A549 (cell line): ENCODE measurements at places on chromosomes 2 and 18.

DNA sequence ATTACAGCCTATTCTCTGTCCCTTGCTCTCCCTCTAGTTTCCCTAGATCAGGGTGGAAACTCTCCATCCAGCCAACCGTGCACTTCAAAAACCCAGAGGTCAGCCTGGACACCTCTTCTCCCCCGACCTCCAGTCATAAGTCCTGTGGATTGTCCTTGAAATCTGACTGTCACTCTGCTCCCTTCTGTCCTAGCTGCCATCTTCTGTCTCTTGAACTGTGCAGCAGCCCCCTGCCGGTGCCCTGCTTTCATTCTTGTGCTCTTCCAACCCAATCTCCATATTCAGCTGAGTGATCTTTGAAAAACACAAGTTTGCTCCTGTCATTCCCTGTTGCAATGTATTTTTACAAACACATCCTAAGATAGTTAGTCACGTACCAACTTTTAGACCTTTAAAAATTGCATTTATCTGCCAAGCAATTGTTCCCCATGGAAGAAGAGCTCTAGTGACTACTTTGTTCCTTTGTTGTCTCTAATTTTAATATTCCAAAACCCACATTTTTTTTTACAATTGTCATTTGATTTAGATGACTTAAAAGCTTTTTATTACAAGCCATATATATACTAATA, 254.3 kb downstream of the CAMKMT start:
- no peak for DNase-seq

GRCh38 chr2:33205693-33206434, 259.1 kb downstream of the LTBP1 start:
- DNase-seq: no peak

GRCh38 chr18:35386600-35387100, 9.5 kb upstream of the ZNF396 start:
- peak; percentile 83 for DNase-seq

GRCh38 chr2:137741784-137742362, 222.4 kb upstream of the HNMT start:
- DNase-seq: no peak

DNA sequence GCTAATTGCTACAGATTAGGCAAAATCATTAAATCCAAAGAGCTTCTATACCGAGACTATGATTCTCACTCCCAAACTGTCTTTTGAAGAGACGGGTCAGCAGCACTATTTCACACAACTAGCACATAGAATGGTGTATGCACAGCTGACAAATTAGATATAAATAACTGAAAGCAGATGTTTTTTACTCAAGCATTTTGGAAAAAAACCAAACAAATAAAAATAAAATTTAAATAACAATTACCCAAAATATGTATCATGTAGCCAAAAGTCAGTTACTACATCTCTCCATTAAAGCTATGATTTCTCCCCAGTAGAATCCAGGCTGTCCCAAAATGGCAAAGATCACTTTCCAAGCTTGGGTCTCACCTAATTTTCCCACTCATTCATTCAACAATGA, 107.9 kb downstream of the TMEM163 start:
- no peak for DNase-seq

- DNase-seq: no peak
Observed at GRCh38 chr2:60826111-60826510, 55.3 kb upstream of the REL start.

DNA sequence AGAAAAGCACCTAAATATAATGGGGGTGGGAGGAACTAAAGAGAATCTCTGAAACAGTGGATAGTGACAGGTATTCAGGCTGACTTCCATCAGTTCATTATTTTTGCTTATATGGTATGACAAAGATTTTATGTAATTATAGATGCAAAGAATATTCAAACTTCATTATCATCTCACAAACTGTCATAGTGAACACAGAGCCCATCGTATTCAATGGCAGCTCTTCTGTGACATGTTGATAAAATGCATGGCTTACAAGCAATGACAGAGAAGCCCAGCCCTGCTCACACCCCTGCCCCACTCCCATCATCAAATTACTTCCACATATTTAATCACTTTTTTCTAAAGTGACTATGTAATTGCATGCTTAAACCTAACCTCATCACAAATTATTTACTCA, 904.3 kb downstream of the LRP1B start:
- DNase-seq: no peak

DNA sequence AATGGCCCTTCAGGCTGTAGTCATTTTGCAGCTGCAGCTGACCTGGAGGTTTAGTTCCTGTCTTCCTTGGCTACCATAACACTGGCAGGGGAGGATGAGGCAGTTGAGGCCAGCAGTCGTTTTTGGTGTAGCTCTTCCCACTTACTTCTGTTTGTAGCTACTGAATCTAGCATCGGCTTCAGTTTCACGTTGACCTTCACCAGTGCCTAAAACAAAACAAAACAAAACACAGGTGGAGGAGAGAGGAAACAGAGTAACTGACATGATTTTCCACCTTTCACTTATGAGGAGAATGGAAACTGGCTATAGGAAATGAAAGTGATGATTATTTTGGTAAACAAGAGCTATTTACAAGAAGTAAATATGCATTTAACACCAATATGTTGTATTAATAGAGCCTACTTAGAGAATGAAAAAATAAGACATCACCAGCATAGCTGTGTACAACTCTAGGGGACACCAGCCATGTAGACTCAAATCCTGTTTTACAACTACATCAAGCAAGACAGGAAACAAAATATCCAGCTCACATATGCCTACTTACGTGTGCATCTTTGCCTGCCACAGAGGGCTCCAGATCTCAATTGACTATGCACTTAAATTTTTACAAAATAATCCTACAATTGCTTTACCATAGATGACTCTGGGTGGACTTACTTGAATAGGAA, 236.9 kb downstream of the AGPS start:
- DNase-seq: no peak

DNA sequence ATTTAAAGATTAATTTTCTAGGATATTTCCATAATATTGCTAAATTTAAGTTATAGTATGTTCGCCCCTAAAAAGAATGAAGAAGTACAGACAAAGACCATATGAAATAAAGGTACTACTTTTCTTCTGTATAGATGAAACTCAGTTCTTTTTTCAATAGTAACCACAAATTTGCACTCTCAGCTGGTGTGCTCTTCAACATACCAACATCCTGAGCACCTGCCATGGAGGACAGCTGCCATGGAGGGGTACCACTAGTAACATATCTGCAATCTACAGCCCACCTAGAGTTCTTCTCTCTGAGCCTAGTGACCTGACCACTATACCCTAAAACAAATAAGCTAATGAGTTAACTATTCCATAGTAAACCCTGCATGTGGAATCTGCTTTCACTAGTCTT, 36.8 kb upstream of the ERCC3 start:
- DNase-seq: no peak

DNA sequence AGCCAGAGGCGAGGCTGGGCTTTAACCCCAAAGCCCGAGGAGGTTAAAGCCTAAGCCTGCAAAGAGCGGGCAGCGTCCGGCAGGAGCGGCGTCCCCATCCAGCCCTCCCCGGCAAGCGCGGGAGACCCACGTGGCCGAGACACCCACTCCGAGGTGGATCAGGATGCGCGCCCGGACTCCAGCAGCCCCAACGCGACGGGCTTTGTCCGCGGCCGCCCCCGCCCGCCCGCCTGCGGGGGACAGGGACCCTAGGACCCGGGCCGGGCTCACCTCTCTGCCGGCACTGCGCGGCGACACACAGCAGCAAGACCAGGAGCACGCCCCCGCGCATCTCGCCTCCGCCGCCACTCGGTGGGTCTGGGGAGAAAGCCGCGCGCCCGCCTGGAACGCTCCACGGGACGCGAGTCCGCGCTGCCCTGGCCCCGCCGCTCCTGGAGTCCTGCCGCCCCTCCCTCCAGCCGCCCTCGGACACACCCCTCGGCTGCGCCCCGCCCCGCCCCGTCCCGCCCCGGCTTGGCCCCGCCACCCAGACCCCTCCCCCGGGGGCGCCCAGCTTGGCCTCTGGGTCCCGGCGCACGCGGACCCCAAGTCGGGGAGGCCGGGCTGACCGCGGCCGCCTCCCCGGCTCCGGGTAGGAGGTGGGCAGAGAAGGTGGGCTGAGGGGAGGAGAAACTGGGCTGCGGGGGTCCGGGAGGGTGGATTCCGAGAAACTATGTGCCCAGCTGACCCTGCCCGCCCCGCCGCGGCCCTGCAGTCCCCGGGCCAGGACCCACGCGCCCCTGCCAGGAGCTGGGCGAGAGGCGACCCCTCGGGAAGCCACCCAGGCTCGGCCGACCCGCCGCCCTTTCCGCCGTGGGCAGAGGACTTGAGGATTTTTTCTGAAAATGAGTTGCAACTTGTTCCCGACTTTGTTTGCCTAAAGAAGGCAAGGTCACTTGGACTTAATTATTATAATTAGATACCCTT, at the start of gene LAMA1:
LAMA1 (minus strand) TSS at position 408 of the 966 bp plus-strand sequence; CDS start at position 331, 77 bp downstream.
- no peak for DNase-seq

DNA sequence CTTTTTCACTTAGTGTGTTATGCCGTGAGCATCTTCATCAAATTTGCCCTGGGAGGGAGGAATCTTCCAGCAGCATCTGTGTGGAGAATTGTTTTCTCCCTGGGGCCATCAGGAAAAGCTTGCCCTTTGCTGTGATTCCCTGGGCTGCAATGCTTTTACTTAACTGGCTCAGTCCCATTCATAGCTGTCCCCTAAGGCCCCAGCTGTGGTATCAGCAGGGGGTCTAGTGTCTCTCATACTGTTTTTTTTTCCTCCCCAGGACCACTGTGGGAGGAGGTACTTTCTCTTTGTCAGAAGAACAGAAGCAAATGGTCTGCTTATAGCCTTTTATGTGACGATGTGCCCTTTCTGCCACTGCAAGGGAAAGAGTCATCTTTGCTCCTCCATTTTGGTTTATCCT, 176.8 kb upstream of the CELF4 start:
- no peak for DNase-seq

DNA sequence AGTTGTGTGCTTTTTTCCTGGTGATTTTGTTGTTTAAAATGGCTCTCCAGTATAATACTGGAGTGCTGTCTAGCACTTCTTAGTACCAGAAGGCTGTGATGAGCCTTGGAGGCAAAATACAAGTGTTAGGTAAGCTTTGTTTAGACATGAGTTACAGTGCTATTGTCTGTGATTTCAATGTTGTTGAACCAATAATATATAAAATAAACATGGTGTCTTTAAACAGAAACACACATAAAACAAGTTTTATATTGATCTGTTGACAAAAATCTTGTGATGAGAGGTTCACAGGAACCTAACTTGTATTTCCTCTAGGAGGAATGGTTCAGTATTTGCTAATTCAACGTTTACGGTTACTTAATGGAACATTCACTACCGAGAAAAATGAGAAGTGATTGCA, 5.0 kb upstream of the FAM171B start:
- no peak for DNase-seq

GRCh38 chr2:76825140-76825970, 696.8 kb downstream of the LRRTM4 start:
- no peak for DNase-seq

DNA sequence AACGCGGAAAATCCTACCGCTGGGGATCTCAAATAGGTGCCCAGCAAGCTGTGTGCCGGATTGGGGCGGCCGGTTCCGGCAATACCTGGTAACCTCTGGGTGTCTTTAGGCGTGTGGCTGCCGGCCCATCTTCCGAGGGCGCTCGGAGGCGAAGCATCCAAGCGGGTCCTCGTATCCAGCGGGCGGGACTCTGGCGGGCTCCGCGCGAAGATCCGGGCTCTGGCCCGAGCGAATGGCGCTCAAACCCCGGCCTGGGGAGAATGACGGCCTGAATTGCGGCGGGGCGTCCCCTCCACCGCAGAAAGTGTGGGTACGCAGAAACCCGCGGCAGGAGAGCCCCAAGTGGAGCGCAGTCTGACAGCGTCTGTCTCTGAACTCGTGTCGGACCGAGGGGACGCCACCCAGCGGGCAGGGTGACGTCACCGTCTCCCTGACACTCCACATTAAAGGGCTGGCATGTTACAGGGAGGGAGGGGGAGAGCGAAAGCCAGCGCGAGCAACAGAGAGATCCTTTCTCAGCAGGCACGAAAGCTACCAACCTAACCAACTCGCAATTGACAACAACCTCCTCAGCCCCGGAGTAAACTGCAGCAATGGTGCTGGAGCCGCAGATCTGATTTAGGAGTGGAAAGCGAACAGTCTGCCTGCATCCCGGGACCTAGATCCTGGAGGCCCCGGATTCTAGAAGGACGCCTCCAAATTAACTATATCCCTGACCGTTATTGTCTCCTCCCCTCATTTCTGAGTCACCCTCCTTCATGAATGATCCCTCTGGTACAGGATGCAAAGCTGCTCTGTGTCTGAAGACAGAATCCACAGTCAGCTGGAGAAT, at the start of gene SKOR2:
SKOR2 (minus strand) TSS at position 372 of the 832 bp plus-strand sequence. CDS start 2,477 bp downstream, outside the sequence.
- no peak for DNase-seq

- no peak for DNase-seq
Observed at GRCh38 chr18:34660572-34660971, 49.5 kb upstream of the DTNA start.

GRCh38 chr2:173652767-173653431, 298.2 kb downstream of the CDCA7 start:
- DNase-seq: peak; percentile 83

- peak; percentile 63 for DNase-seq
Observed at GRCh38 chr2:71157124-71157793, 26.8 kb downstream of the MPHOSPH10 start.

DNA sequence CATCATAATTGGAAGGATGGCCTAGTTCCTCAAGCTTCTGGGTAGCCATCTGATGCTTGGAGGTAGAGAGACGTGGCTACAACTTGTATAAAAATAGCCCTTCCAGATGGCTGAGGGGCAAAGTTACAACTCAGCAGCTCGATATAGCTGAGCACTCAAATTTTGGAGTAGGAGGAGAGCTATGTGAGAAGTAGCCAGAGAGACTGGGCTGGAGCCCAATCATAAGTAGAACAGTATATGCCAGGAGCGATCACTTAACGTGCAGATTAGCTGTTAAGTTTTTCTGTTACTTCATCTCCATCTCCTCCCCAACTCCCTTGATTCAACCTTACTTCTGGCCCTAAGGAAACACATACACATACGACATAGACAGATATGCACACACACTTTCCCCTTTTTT, 28.8 kb downstream of the CNRIP1 start:
- DNase-seq: no peak

DNA sequence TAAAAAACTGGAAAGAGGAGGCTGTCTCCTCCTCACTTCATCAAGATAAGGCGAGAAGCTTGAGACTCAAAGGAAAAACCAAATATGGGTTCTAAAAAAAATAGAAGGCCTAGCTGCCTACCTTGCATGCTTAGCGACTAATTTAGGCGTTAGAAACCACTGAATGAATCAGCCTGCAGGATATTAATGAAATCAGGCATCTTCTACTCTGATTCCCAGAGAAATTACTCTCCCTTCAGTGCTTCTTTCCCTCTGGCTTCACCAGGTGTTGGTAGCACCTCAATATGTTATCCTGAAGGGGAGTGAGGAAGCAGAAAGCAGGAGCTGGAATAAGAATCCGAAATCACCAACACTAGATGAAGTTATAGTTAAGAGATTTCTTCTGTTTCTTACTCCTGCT, 749.8 kb upstream of the NRXN1 start:
- DNase-seq: no peak

DNA sequence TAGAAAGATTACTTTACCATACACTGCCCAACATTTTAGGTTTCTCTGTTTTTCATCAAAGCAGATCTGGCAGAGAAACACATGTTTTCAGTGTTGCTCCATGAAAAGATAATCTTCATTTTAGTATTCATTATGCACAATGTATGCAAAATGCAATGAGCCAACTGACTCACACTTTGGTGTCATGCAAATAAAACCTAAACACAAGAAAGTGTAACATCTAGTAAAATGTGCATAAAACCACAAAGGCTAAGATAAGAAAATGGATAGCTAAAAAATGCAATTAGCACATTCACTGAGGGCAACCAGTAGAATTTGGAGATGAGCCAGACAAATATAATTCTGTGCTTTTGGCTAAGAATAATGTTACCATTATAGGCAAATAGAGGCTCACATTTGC, 203.5 kb upstream of the UBE2E3 start:
- no peak for DNase-seq
